ENCODE measurements at places on chromosomes 5 and 9.

DNA sequence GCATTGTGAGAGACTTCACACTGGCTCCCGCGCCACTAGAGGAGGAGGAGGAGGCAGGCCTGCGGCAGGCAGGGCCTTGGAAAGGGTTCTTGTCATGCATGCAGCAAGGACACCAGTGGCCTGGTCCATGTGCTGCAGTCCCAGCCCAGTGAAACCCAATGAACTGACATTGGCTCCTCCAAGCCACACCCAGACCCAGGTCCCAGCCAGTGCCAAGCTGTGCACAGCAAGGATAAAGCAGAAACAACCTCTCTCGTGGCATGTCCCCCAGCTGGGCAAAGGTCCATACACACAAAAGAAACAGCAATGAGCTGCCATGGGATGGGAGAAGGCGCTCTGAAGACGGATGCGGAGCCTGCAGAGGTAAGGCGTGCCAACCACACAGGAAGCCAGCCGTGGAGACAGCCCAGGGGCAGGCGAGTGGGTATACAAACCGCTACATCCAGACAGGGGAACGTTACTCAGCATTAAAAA, 89.2 kb downstream of the SEMA4D start:
- H3K4me1 ChIP-seq: peaks cover 59% of the 10 kb centered on the region
- H3K27ac ChIP-seq: peak overlapping the region; percentile 90
- peak overlapping the region; percentile 76 for H3K4me3 ChIP-seq
- peak; percentile 39 for ATAC-seq

DNA sequence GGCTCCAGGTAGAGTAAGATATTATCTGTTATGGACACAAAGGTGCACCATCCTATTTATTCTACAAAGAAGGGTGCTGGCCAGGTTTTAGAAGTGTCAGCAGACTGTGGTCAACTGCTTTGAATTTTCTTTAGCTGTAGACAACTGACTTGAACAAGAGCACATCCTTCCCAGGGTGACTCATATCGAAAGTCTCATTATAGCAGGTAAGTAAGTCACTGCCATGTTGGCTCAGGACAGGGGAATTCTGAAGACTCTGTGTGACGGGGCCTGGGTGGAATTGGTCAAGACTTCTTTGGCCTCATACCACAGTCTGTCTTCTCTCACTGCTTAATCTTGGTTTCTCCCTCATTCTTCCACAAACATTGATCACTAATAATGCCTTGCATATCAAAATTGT, 214.5 kb upstream of the CDH9 start:
- no peaks in the 10 kb centered on the region for H3K36me3 ChIP-seq
- H3K4me3 ChIP-seq: no peak overlapping the region
- no peaks in the 10 kb centered on the region for H3K27me3 ChIP-seq
- no peak for ATAC-seq

DNA sequence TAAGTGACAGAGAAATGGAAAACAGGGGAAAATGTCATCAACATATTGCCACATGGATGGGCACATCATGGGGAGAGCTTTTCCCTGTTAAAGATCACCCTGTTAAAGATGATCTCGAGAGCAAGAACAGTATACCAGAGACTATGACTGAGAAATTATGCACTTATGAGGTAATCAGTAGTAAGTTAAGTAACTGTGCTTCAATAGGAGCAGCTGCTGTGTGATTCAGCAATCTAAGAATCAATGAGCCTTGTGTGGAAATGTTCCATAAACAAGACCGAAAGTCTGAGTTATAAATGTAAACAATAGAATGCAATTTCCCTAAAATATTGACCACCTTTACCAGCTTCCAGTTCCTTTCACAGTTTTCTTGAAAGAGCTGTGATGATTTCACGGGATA, 582.3 kb downstream of the CAAP1 start:
- H3K4me1 ChIP-seq: no peaks in the 10 kb centered on the region
- no peak overlapping the region for H3K4me3 ChIP-seq
- ATAC-seq: no peak
- no peak overlapping the region for H3K27ac ChIP-seq

DNA sequence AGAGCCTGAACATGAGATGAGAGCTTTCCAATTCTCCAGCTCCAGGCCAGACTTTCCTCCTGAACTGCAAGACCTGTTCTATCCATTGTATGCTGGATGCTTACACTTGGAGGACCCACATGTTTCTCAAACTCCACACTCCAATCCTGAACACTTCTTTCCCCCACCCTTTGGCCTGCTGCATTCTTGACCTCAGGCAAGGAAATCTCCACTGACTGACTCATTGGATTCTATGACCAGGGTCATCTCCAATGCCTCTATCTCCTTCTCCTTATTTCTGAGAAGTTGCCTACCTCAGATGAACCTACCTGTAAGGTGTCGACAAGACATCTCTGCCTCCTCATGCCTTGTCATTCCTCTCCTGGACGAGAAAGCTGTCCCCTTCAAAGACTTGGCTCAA, 153.6 kb downstream of the CRB2 start:
- peaks cover 5% of the 10 kb centered on the region for H3K4me1 ChIP-seq
- H3K27me3 ChIP-seq: no peaks in the 10 kb centered on the region
- no peak for ATAC-seq
- H3K4me3 ChIP-seq: no peak overlapping the region
- H3K27ac ChIP-seq: no peak overlapping the region

GRCh38 chr9:85443190-85443598, 298.6 kb downstream of the AGTPBP1 start:
- no peaks in the 10 kb centered on the region for H3K4me1 ChIP-seq
- no peak for ATAC-seq
- H3K4me3 ChIP-seq: no peak overlapping the region
- no peak overlapping the region for H3K27ac ChIP-seq

DNA sequence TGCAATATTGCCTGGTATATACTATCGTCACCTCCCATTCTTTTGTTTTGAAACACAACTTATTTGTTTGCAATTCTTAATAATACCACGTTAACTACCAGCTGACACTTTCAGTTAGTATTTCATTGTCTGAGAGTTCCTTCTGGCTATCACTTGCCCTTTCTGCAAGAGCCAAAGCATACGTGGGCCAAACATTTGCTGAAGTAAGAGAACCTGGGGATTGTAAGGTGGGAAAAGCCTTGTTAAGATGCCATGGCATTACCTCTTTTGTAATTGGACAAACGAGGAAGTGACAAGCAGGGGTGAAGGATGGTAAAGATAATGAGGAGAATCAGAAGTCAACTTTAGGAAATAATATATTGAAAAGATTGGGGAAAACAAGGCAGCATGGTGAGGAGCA, 47.7 kb downstream of the FYB1 start:
- H3K36me3 ChIP-seq: peaks cover 56% of the 10 kb centered on the region
- no peaks in the 10 kb centered on the region for H3K27me3 ChIP-seq
- no peak overlapping the region for H3K27ac ChIP-seq
- ATAC-seq: no peak

GRCh38 chr9:7578951-7579350, 220.6 kb downstream of the DMAC1 start:
- H3K36me3 ChIP-seq: no peaks in the 10 kb centered on the region
- H3K27ac ChIP-seq: no peak overlapping the region
- no peak overlapping the region for H3K4me3 ChIP-seq
- ATAC-seq: no peak
- no peaks in the 10 kb centered on the region for H3K27me3 ChIP-seq
- no peaks in the 10 kb centered on the region for H3K4me1 ChIP-seq

- no peak overlapping the region for H3K4me3 ChIP-seq
- no peak overlapping the region for H3K27ac ChIP-seq
- peaks cover 9% of the 10 kb centered on the region for H3K27me3 ChIP-seq
- no peak for ATAC-seq
- H3K4me1 ChIP-seq: no peaks in the 10 kb centered on the region
These were observed 277.5 kb downstream of the PLK2 start for GRCh38 chr5:58182287-58182841.

GRCh38 chr9:123053711-123054110, 20.2 kb downstream of the GPR21 start:
- no peaks in the 10 kb centered on the region for H3K4me1 ChIP-seq
- peaks cover 31% of the 10 kb centered on the region for H3K36me3 ChIP-seq
- no peak overlapping the region for H3K4me3 ChIP-seq
- no peaks in the 10 kb centered on the region for H3K27me3 ChIP-seq
- H3K27ac ChIP-seq: peak overlapping the region; percentile 25

DNA sequence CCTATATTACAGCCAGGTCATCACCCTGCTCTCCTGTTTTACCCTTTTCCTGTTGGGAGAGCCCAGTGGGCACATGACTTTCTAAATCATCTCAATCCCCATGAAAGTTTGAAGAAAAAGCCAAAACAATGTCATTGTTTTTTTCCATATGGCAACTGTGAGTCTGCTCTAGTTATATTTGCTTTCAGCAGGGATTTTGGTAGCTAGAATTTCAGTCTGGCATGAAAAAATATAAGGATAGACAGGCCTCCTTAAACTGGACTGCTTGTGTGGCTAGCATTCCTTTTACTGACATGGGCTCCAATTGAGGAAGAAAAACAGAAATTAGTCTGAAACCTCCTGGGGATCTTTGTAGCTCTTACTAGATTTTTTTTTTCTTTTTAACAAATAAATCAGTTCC, 25.6 kb downstream of the MOCS2 start:
- H3K4me3 ChIP-seq: no peak overlapping the region
- ATAC-seq: no peak
- no peaks in the 10 kb centered on the region for H3K36me3 ChIP-seq
- H3K27me3 ChIP-seq: no peaks in the 10 kb centered on the region

DNA sequence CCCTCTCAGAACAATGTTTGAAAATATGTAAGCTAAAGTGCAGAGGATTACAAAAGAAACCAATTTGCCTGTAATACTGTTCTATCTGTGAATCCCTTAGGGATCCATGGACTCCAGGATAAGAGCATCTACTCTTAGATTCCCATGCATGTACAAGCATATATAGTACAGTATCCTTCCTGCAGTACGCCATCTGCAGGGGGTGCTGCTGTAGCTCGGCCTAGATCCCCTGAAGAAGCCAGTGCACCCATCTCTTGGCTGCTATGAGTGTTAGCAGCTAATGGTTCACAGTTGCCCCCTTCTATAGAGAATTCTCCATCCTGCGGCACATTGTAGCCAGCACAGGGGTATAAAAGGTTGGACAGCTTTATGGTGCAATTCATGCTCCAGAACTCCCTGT, 61.8 kb upstream of the SLC30A5 start:
- no peak for ATAC-seq
- H3K4me3 ChIP-seq: no peak overlapping the region
- peaks cover 7% of the 10 kb centered on the region for H3K27me3 ChIP-seq
- H3K4me1 ChIP-seq: no peaks in the 10 kb centered on the region
- H3K36me3 ChIP-seq: no peaks in the 10 kb centered on the region

DNA sequence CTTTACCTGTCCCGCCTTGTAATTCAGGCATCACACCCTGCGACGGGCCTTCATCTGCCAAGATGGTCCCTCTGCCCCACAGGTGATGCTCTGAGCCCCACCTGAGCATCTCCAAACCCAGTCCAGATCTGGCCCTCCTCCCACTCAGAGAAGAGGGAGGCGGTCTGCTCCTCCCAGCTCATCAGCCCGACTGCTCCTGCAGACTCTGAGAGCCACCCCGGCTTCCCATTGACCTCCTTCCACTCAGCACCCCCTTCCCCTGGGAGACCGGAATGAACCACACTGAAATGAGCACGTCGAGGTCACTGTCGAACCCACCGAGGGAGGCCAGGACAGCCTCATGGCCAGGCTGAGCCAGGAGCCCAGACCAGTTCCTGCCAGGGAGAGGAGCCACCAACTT, 12.8 kb downstream of the ABO start:
- no peak for ATAC-seq
- H3K27me3 ChIP-seq: peaks cover 13% of the 10 kb centered on the region
- no peak overlapping the region for H3K27ac ChIP-seq
- H3K36me3 ChIP-seq: no peaks in the 10 kb centered on the region
- H3K4me1 ChIP-seq: no peaks in the 10 kb centered on the region

DNA sequence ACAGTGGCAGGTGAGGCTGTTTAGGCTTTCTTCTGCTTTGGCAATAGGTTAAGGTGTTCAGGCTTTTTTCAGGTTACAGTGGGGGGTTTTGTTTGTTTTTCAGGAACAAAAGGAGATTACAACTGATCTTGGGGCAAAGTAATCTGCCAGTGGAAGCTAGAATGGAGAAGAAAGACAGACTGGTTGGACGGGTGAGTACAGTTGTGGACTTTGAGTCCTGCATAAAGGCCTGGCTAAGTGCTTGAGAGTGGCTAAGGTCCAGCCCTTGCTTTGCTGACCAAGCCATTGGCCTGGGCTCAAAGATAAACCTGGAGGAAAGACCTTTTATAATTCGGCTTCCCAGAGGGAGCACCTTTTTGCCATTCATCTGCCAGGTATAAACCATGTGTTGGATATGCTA, 63.1 kb downstream of the MTMR12 start:
- H3K27me3 ChIP-seq: no peaks in the 10 kb centered on the region
- H3K4me3 ChIP-seq: no peak overlapping the region
- peak overlapping the region; percentile 68 for H3K27ac ChIP-seq
- no peak for ATAC-seq
- no peaks in the 10 kb centered on the region for H3K4me1 ChIP-seq

- ATAC-seq: no peak
- peaks cover 15% of the 10 kb centered on the region for H3K36me3 ChIP-seq
- peaks cover 10% of the 10 kb centered on the region for H3K4me1 ChIP-seq
- H3K4me3 ChIP-seq: no peak overlapping the region
- no peaks in the 10 kb centered on the region for H3K27me3 ChIP-seq
- H3K27ac ChIP-seq: no peak overlapping the region
These were observed 231.1 kb downstream of the MLLT3 start for GRCh38 chr9:20391208-20391607.

DNA sequence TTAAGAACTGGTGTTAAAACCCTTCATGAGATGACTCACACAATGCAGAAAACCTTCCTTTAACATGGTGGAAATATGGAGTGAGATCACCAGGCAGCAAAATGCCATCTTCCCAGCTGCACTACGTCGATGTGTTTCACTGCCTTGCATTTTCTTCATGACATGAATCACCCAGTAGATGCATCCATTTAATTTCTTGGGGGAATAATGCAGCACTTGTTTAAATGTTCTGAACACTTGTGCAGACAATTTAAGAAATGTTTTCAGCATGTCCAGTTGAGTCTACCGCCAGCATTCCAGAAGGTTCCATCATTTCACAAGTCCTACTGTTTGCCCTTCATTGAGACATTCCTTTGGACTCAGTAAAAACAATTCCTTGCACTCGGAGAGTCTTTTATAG, 81.6 kb downstream of the ADAMTS16 start:
- H3K36me3 ChIP-seq: no peaks in the 10 kb centered on the region
- ATAC-seq: no peak
- H3K27ac ChIP-seq: no peak overlapping the region

All from activated T-helper 17 cell treated with anti-CD3 and anti-CD28 coated beads, Interleukin-2, amount 50 U/mL, for 72 hours (primary cell).